HCT116 (cell line): ENCODE measurements at places on chromosomes 3 and 15.

- DNase-seq = no peak
These were observed 379.0 kb upstream of the SGO1 start for GRCh38 chr3:20564966-20565365.

DNA sequence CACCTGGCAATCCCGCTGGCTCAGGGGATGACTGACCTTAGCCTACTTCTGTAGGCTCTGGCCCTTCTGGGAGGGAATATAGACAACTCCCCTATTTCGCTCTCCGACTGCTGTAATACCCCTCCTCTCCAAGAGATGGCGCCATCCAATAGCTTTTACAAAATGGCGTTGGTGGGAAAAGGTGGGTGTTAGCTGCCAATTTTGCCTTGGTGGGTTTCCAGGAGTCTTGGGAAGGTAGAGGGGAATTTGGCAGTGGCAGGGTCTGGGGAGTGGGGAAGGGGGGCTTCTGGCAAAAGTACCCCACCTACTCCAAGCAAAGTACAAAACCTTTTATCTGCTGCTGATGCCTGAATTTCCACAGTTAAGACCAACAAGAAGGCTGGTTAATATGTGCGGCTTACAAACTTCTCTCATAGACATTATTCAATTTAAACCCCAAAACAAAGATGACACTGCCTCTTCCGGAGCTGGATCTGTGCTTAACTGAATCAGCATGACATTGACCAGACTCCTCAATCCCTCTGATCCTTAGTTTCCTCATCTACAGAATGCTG, 62.1 kb downstream of the RASGRF1 start:
- peak; percentile 52 for DNase-seq

DNA sequence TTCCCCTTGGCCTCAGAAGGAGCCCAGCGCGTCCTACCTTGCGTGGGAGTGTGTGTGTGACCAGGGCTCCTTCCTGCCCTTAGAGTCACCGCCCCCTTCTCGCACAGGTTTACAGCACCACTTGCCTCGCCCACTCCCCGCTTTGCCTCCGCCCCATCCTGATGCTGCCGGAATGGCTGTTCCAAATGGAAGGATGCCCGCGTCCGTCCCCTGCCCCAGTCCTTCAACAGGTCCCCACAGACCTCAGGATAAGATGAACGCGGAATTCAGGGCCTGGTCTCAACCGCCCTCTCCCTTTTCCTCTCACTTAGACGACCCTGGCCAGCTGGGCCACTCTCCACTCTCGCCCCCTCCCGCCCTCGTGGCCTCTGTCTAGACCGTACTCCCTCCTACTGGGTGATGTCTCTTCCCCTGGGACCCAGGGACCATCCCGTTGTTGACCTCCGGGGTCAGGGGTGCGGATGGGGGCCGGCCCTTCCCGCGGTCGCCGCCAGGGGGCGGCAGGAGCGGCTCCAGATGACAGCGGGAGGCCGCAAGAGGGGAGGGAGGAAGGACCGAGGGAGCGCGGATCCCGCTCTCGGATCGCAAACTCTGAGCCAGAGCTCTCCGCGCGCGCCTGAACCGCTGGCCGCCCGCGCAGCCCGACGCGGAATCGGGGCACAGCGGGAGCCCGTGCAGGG, at the start of gene THSD4:
Gene THSD4, plus strand, starts transcription at position 585 of the 680 bp plus-strand sequence.
- DNase-seq = no peak

GRCh38 chr15:100021653-100022052, 288.4 kb upstream of the LYSMD4 start:
- DNase-seq = no peak

- DNase-seq = no peak
These were observed 17.1 kb upstream of the TPM1 start for GRCh38 chr15:63025460-63025859.
